Keratinocyte (primary cell): ENCODE measurements at places on chromosomes 1 and 21. TPM values are rescaled to one million over a fixed set of nuclear protein-coding genes. Genes with fewer than 3 reads are reported as not detected.
A peak's percentile ranks its signal among the peaks of the same experiment; 100 is the strongest.

PROK1 gene
- not detected in 3 replicates for polyA plus RNA-seq

DIO1 gene
- polyA plus RNA-seq, result not detected in 3 replicates

LCE1F gene
- polyA plus RNA-seq, result not detected in 3 replicates

DNA sequence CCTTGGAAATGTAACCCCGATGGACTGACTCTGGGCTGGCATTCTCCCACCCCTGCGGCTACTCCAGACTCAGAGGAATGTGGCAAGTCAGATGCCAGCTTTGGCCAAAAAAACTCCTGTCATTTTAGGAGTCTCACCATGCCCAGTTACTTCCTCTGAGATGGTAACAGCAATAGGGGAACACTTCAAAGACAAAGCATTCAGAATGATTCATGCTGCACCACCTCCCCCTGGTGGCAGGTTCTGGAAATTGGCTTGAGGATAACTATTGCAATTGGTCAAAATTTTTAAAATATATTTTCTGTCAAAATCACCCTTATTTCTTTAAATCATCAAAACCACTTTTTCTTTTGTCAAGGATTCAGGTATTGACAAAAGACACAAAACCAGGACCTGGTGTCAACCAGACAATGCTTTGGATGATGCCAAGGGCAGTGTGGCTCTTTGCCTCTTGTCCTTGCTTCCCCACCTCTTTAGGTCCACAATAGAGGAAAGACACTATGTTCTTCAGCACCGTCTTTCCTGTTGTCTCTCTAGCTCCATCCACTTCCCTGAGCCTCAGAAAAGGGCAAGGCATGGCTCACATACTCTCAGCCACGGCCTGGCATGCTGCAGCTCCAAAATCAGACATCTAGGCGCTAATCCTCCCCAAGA is 9.9 kb upstream of the CDCA8 start:
- H3K36me3 ChIP-seq, result peaks cover 22% of the 10 kb centered on the region
- DNase-seq, result peak; percentile 33
- H3K27ac ChIP-seq, result no peak overlapping the region
- H3K4me1 ChIP-seq, result no peaks in the 10 kb centered on the region
- no peak overlapping the region for H3K4me3 ChIP-seq
- no peaks in the 10 kb centered on the region for H3K27me3 ChIP-seq

DNA sequence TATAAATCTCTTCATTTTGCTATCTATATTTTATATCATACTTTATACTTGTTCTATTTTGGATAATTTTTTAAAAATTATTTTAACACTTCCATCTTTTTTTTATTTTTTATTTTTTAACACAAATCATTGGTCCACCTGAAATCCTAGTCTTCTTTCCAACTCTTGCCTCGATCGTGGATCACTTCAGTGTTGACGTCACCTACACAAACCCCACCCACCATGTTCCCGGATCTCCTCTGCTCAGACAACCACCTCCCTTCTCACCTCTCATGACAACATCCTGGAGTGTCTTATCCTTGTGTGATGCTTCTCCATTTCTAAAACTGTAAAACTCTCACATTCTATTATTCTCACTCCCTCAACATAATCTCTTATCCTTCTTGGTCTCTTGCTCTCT is 34.1 kb upstream of the BTG3 start:
- DNase-seq, result no peak
- H3K4me3 ChIP-seq, result no peak overlapping the region
- no peak overlapping the region for H3K27ac ChIP-seq
- H3K27me3 ChIP-seq, result no peaks in the 10 kb centered on the region
- no peaks in the 10 kb centered on the region for H3K4me1 ChIP-seq

GRCh38 chr1:93967306-93967705 is 58.1 kb upstream of the GCLM start:
- DNase-seq, result no peak
- no peaks in the 10 kb centered on the region for H3K27me3 ChIP-seq
- H3K27ac ChIP-seq, result no peak overlapping the region
- no peak overlapping the region for H3K4me3 ChIP-seq
- peaks cover 41% of the 10 kb centered on the region for H3K4me1 ChIP-seq
